ENCODE measurements at places on chromosomes 6 and 20.

DNA sequence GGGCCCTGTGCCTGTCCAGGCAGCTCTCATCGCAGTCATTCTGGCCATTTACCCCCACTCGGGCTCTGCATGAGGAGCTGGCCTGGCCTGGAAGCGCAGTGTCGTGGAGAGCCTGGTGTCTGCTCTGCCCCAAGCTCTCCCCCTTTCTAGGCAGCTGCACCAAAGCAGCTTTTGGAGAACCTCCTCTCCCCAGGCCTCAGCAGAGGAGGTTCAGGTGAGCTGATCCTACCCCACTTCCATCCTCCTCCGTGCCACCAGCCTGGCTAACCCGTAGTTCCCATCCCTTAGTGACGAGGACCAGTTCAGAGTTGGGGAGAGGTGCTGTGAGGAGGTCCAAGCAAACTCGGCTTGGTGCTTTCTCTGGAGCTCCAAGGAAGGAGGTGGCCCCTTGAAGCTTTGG, 30.5 kb upstream of the PHACTR3 start:
- no peak for DNase-seq

- no peak for DNase-seq
Observed at GRCh38 chr6:120608826-120609225, 725.5 kb downstream of the TBC1D32 start.

DNA sequence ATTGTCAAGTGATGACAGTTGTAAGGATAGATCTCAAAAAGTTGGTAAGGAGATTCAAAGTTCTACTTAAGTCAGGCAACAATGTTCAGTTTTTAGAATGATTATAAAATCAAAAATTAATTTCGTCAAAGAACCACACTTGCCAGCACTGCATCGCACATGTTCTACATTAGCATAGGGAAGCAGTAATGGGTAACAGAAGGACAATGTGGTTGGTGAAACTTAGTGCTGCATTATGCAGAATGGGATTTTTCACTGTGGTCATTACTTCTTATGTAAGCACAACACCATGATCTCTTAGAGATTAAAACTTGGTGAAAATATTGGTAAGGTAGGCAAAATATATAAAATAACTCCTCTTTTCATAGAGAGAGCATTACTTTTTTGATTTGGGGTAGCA, 173.7 kb upstream of the THEMIS start:
- DNase-seq, result no peak

DNA sequence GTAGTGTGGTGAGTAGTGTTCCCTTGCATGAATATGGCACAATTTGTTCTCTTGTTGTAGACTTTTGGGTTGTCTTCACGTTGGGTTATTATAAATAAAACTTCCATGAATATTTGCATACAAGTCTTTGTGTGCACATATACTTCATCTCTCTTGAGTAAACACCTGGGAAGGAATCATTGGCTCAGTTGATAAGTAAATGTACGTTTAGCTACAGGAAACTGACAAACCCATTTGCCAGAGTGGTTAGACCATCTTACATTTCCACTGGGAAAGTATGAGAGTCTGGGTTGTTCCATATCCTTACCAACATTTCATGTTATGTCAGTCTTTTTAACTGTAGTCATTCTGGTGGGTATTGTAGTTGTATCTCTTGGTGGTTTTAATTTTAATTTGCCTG, 119.2 kb downstream of the SLX4IP start:
- no peak for DNase-seq

- no peak for DNase-seq
Observed at GRCh38 chr6:159157431-159157830, 11.8 kb upstream of the FNDC1 start.

DNA sequence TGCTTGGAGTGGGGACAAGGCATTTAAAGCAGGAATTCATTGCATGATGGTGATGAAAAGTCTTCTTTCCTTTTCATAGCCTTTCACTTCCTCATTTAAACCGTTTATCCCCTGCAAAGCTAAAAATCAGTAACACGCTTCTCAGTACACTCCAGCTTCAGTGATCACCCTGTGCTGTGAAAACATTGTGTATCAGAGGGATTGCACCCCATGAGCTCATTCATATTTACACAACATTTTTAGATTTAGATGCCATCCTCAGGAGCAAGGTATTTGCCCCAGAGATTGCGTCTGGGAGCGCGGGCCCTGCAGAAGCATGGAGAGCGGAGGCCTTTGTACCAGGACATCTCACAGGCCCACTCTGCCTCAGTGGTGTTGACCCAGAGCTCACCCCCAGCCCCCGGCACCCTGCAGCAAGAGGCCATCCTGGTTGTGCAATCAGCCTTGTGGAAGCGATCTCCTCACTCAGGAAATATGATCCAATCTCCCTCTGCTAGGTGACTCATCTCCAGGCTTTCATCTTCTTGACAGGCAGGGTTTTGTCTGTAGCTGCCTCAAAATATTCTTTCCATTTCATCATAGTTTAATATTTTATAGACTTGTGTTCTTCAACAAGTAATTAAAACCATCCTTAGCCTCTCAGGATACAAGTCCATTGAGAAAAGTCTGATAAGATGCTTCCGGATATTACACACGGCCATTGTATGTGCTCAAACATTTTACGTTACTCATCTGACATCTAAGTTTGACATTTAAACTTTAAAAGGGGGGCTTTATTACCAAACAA, 38.9 kb upstream of the THBS2 start:
- peak; percentile 4 for DNase-seq

Data from NCI-H345 (cell line).